ENCODE measurements at places on chromosomes 1 and 21.

DNA sequence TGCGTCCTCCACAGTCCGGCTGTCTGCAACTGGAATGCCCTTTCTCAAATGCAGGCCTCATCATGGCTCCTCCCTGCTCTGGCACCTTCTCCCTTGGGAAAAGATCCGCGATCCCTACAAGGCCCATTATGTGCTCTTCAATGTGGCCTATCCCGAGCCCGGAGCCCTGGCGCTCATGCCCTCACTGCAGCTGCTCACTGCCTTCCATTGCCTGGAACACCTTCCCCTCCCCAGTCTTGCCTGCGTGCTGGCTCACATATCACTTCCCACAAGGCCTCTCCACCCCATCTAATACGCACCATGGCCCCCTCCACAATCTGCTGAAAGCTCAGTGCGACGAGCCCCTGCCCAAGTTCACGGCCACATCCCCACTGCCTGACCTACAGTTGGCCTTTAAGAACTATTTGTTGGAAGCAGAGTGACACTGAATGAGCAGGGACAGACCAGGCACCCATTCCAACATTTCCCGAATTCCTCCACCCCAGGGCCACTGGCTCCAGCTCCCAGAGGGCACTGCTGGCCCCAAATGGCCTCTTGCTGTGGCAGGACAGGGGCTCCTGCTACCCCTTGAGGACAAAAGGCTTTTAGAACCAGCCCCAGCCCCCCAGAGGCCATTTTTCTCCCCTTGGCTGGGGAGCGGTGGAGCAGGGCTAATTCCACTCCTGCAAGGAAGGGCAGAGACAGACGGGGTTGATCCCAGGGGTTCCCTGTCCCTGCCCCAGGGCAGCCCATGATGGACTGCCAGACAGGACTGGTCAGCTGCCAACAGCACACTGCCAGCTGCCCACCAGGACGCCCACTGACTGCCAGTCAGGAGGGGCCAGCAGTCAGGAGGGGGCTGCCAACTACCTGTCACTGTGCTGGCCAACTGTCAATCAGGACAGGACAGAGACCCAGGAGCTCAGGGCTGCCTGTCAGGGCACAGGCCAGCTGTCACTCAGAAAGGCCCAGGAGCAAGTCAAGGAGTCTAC, 64.8 kb downstream of the DHRS3 start:
- no peak for DNase-seq

- DNase-seq, result no peak
These were observed 1152.0 kb upstream of the B3GALT2 start for GRCh38 chr1:194338241-194338948.

- DNase-seq, result no peak
These were observed 335.1 kb downstream of the LTN1 start for GRCh38 chr21:28657566-28657965.

DNA sequence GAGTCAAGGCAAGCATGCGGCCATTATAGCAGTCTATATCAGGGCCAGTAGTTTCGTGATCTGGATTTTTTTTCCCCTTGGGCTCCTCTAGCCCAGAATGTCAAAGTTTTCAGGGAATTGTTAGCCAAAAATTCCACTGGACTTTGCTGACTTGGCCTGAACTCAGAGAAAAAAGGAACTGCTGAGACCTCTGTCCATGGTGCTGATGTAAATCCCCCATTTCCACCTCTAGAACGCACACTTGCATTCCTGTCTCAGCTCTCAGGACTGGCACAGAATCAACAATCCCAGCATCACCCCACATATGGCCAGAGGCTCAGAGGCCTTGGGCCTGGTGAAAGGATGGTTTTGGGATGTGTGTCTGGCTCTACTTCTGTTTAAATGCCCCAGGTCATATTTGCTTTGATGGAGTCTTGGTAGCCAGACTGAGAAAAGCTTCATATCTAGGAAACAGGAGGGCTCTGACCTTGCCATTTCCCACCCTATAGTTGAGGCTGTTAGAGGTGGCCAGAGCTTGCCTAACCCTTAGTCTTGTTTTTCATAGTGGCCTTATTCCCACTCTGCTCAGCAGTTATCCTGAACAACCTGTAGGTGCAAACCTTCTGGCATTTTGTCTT, 16.9 kb upstream of the EFCAB14 start:
- DNase-seq, result no peak

GRCh38 chr1:160904783-160905616, 20.0 kb upstream of the ITLN1 start:
- no peak for DNase-seq

DNA sequence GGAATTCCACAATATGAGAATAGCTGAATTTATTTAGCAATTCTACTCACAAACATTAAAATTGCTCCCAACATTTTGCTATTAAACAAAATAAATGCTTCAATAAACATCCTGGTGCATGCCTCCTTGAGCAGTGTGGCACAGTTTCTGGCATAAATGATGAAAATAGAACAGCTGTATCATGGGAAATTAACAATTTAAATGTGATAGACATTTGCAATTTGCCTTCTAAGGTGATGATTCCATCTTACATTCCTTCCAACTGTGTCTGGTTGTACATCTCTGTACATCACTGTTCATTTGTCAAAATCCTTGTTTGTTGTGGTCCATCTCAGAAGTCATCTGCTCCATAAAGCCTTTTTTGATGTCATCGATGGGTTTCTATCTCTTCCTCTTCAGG, 198.7 kb downstream of the KCTD3 start:
- DNase-seq, result no peak

GRCh38 chr1:184366997-184367396, 19.8 kb upstream of the C1orf21 start:
- no peak for DNase-seq

- no peak for DNase-seq
These were observed 7.2 kb upstream of the ETS2 start for GRCh38 chr21:38798481-38798882.

DNA sequence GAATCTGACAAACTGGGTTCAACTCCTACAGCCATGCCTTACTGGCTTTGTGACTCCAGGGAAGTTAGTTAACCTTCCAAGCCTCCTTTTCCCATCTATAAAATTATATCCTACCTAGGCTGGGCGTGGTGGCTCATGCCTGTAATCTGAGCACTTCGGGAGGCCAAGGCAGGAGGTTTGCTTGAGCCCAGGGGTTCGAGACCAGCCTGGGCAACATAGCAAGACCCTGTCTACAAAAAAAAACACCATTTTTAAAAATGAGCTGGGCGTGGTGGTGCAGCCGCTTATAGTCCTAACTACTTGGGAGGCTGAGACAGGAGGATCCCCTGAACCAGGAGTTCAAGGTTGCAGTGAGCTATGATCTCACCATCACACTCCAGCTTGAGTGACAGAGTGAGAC, 15.1 kb downstream of the CELF3 start:
- DNase-seq, result no peak

DNA sequence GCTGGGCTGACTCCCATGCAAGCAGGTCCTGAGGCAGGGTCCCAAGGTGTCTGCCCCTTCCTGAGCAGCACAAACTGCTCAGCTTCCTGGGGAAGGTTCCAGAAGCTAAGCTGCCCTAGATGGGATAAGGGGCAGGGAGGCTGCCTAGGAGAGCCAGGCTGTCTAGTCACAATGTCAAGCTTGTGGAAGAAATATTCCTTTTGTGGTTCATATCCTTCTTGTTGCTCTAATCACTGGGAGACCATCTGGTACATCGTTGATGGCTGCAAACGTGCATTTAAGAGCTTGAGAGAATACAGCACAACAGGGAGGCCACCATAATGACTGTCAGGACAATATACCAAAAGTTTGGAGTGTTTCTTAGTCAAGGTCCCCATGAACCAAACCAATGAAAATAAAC, 67.4 kb downstream of the SLC16A1 start:
- no peak for DNase-seq

DNA sequence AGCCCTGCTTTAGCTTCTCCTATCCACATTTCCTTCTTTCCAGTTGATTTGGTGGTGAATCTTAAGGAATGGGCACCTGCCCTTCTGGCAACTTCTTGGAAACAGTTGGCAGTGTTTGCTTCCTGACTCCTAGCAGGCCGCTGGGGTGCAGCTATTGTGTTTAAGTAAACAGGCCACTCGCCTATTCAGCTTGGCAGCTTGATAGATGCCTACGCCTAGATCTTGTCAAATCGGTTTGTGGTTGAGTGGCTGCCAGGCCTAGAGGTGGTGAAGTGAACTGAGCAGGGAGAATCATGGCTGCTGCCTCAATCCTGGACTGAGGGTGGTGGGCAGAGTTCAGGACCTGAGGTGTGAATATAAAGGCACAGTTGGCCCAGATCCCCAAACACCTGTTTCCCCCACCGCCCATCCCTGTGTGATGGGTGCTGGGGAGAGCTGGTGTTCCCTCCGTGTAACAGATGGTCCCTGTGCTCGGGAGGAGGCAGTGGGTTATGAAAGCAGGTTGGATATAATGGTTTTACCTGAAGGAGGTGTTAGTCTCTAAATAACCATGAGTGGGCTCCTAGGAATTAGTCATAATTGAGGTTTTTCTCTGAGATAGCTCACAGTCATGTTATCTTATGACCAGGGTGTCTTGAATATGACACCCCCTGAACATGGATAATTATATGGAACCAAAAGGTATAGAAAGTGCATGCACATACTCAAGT, 940 bp upstream of the PLA2G2C start:
- DNase-seq, result no peak

- no peak for DNase-seq
These were observed 63.0 kb downstream of the KCNN3 start for GRCh38 chr1:154807048-154807591.
